ENCODE measurements at places on chromosomes 1 and 21.

- DNase-seq: no peak
These were observed 489.7 kb downstream of the NPHP4 start for GRCh38 chr1:5502311-5503194.

DNA sequence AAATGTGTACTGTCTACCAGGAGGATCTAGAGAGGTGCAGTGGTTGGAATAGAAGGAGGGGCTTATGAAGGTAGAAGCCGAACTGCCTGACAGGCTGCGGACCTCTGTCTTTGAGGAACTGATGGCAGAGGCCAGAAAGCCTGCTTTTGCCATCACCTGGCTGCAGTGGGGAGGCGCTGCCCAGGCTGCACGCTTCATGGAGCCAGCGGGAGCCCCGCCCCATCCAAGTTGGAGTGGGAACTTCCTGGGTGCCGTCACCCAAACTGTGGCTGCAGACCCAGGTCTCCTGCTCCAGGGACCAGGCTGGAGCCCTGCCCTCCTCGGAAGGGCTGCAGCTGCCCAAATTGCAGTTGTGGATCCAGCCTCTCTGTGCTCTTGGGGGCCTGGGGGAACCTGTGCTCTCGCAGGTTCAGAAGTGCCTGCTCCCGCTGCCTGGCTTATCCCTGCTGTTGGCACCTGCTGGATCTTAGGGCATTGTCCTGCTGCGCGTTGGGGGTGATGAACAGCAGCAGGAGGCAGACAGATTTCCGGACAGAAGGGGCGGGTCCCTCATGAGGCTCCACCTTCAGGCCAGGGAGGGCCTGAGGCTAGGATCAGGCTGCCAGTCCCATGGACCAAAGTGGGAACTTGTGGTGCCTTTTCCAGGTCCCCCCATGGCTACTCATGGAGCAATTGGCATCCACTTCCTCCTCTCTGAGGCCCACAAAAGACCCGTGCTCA is 118.0 kb upstream of the PLPPR4 start:
- DNase-seq: no peak

- no peak for DNase-seq
These were observed 62.0 kb downstream of the SLC44A5 start for GRCh38 chr1:75548721-75549480.

- DNase-seq: no peak
These were observed 9.6 kb downstream of the UMODL1 start for GRCh38 chr21:42080788-42081083.

- no peak for DNase-seq
These were observed 3.1 kb downstream of the GJA5 start for GRCh38 chr1:147757015-147757990.

DNA sequence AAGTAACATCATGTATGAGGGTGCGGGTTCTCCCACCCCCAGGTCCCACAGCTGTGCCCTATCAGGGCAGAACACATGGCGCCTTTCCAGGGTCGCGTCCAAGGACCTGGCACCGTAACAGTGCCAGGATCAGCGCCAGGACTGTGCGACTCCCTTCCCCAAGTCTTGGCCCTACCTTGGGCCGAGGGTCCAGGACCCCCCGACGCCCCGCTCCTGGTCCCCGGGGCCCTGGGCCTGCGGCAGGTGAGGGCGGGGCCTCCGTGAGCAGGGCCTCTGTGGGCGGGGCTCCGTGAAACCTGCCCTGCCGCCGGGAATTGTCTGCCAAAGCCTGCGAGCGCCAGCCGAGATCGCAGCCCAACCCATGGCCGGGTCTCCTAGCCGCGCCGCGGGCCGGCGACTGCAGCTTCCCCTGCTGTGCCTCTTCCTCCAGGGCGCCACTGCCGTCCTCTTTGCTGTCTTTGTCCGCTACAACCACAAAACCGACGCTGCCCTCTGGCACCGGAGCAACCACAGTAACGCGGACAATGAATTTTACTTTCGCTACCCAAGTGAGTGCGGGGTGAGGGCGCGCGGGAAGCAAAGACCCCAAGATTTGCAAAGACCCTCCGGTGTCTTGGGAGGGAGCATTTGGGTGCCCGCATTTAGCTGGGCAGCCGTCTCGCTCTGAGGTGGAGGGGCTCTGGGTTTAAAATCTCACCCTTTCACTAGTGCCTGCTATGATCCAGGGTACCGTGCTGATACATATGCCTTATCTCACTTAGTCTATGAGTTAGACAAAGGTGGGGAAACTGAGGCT is at the start of gene RHBG:
RHBG (plus strand) TSS at position 323 of the 796 bp plus-strand sequence; CDS start at position 362, 39 bp downstream.
- DNase-seq: no peak

GRCh38 chr21:35232545-35233176 is 183.6 kb upstream of the RUNX1 start:
- no peak for DNase-seq

- DNase-seq: no peak
These were observed 53.9 kb downstream of the PRSS38 start for GRCh38 chr1:227869279-227869842.

DNA sequence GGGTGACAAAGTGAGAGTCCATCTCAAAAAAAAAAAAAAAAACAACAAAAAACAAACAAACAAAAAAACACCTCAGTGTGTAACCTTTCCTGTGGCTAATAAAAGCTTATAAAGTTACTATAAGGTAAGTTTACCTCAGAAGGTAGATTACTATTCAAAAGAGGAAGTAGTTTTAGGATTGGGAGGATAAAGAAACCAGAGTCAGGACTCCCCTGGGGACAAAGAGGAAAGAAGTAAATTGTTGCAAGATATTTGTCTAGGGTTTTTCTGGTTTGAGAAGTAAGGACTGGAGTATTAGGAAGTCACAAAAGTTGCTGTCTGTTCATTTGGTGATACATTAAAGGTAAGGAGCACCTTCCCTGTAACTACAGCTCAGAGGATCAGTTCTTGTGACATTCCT is 23.8 kb upstream of the CENPF start:
- no peak for DNase-seq

GRCh38 chr1:55402671-55403464 is 187.7 kb upstream of the USP24 start:
- DNase-seq: no peak

DNA sequence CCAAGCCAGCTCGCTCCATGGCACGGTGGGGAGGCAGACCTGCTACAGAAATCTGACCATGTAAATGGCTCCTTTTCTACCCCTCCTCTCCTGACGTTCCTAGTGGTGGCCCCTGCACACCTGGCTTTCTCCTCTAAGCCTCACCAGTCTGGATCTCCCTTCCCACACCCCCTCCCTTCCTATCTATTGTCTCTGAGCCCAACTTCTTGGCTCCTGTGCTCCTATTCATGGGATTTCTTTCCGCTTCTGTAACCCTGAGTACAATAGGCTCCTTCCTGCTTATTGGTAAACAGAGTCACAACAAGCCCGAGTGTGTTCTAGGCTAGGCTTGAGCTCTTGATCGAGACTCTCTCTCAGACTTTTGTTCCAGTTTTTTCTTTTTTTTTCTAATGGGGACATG is 17.6 kb downstream of the OPTC start:
- DNase-seq: no peak

GRCh38 chr1:49626472-49626871 is 397.3 kb downstream of the AGBL4 start:
- no peak for DNase-seq

DNA sequence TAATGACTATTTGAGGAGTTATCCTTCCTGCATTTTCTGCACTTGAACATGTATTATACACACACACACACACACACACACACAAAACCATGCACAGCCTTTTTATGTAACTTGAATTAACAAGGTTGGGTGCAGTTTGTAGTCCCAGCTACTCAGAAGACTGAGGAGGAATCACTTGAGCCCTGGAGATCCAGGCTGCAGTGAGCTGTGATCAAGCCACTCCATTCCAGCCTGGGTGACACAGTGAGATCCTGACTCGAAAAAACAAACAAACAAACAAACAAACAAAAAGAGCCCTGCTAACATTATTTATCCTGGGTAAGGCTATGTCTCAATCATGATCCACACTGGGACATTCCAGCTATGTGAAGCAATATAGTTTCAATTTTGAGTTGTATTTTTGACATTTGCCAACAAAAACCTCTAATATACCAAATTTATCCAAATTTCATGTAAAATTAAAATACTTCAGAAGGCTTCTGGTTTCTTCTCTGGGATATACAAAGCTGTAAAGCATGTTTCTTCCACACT is 156.8 kb downstream of the NTPCR start:
- DNase-seq: no peak

GRCh38 chr21:38668541-38668940 is 137.2 kb upstream of the ETS2 start:
- no peak for DNase-seq

- DNase-seq: no peak
These were observed 25.9 kb upstream of the DNAJC11 start for GRCh38 chr1:6727535-6727934.

- DNase-seq: no peak
These were observed 449.2 kb downstream of the CAMTA1 start for GRCh38 chr1:7234471-7234755.

GRCh38 chr1:15847893-15848142 is 311 bp downstream of the SPEN start:
- DNase-seq: no peak

- no peak for DNase-seq
These were observed 29.3 kb downstream of the PRDX6 start for GRCh38 chr1:173506437-173506836.

GRCh38 chr1:50415235-50416149 is 7.8 kb downstream of the DMRTA2 start:
- no peak for DNase-seq

DNA sequence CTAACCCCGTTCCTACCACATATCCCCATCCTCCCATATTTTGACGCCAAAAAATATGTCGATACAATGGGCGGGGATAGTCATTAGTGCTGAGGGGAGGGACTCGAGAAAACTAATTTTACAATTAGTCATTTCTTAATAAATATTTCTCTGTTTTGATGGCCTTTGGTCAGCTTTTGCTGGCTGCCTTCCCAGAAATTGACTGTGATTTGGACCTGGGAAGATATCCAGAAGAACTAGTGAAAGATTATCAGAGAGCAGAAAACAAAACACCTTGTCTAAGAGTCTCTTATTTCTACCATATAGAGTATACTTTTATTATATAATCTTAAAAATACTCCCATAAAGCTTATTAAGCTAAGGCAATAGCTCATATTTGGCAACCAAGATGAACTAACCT is 247.6 kb downstream of the MRPL39 start:
- DNase-seq: no peak

DNA sequence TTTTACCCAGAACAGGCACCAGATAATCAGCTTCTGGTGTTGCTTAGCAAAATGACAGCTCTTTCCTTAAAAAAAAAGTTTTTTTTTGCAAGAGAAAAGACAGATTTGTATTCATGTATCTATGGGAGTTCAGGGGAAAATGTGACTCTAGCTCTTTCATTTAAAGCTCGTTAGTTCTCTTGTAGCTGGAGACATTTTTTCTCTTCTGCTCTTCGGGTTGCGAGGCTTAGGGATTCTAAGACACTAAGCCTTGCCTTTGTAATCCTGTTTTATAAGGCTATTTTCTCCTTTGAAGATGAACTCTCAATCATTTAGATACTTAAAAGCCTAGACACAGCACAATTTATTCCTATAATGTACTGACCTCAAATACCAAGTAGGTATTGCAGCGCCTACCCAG is 40.3 kb upstream of the EDARADD start:
- DNase-seq: no peak

DNA sequence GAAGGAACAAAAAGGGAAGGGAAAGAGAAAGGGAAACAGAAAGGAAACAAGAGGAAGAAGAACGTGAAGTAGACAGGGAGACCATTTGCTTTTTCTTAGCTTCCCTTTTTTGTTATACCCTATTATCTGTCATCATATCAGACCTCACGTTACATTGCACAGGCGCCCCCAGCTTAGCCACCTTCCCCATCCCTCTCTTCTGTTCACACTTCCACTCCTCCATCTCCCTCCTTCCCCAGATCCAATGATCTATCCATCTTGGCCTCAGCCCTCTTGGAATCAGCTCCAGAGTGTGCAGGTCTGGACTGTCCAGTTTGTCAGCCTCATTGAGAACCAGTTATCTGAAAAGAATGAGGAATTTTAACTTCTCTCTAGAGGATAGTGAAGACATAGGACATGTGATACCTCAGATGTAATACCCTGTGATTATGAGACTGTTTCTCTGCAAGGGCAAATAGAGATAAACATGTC is 101.1 kb upstream of the ERRFI1 start:
- DNase-seq: no peak

GRCh38 chr1:70994753-70995268 is 52.8 kb downstream of the PTGER3 start:
- DNase-seq: no peak

DNA sequence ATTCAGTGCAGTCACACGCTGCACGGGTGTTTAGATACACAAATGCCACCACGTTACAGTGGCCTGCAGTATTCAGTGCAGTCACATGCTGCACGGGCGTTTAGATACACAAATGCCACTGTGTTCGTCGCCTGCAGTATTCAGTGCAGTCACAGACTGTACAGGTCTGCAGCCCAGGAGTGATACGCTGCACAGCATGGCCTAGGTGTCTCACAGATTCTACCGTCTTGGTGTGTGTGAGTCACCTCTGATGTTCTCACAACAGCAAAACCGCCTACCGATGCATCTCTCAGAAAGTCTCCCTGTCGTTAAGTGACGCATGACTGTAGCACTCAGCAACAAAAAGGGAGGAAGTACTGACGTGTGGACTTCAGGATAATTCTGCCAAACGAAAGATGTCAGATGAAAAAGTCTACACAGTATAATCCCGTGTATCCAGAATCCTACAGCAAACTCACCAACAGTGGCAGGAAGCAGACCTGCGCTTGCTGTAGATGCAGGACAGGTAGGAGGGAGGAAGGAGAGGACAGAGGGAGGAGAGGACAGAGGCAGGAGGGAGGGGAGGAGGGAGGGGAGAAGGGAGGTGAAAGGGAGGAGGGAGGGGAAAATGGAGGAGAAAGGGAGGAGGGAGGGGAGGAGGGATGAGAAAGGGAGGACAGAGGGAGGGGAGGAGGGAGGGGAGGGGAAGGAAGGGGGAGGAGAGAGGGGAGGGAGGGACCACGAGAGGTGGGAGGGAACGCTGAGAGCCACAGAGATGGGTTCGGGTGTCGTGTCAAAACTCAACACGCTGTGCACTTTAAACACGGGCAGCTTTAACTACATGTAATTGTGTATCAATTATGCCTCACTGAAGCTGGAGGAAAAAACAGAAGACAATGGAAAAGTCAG is 36.3 kb upstream of the PCBP3 start:
- no peak for DNase-seq

GRCh38 chr1:203381151-203381751 is 30.3 kb upstream of the FMOD start:
- DNase-seq: no peak
